ENCODE measurements at places on chromosomes 7 and 10.

GRCh38 chr7:45915606-45916005 is 5.5 kb downstream of the IGFBP3 start:
- DNase-seq, result no peak

GRCh38 chr10:14235566-14236195 is 95.0 kb downstream of the FRMD4A start:
- no peak for DNase-seq

- DNase-seq, result no peak
Observed at GRCh38 chr7:44073664-44074348, 8.4 kb upstream of the PGAM2 start.

DNA sequence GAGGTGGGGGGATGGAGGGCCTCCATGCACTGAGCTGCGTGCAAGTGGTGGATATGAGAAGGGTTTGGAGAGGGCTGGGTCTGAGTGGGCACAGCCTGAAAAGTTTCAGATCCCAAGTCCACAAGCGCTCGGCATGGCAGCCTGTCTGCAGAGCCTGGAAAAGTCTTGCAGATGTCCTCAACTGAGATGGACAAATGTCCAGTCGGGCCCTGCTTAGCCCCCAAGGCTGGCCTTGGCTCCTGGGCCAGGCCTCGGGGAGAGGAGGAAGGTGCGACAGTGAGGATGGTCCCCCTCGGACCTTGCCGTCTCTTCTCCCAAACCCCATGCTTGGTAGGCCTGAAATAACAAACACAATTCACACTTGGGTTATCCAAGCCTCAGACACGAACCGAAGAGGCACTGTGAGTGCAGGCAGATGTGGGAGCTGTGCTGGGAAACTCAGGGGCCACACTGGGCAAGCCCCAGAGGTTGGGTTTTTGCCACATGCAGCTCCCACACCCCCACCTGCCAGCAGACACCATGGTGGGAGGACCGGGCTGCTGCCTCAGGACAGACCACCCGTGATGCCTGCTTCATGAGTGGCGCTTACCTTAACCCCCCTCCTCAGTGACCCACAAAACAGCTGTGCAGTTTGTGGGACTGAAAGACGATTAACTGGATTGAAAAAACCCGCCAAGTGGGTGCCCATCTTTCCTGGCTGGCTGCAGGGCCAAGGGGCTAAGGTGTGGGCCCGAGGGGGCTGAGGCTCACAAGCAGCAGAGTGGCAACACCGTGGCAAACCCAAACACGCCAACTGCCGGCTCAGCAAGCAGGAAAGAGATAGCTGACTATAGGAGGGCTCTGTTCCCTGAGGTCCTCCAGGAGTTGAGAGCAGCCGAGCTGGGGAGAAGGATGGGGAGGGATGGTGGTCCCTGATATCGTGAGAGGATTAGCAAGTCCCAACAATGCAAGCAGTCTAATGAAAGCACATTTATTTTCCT is 156.8 kb downstream of the RNF216 start:
- DNase-seq, result no peak

- DNase-seq, result no peak
Observed at GRCh38 chr7:10855583-10855982, 118.1 kb upstream of the PHF14 start.

DNA sequence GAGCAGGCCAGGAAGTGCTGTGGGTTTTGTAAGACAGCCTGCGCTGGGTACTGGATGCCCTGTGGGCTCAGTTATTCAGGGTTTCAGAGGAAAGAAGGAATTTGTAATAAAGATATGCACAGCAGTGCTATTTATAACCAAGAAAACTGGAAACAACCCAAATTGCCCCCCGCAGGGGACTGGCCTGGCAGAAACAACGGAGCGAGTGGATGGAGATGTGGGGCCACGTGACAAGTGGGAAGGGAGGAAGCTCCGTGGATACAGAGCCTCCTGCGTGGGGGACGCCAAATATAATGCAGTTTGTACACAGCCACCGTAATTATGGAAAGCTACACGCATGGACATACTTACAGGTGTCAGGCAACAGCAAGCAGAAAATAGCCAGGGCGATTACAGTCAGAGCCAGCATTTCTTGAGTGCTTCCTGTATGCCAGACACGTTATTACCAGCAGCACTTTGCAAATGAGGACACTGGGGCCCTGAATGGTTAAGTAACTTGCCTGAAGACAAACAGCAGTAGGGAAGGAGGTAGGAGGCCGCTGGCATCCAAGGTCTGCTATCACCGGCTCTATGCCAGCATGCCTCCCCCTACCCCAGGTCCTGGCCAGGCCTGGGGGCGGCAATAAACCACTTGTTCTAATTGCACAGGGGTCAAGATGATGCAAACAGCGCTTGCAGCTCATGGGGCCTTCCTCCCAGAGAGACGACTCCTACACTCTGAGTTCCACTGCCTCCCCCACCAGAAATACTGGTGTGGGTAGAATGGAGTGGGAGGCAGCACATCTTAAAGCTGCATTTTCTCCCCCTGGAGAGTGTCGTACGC is 8.7 kb upstream of the CAMK2B start:
- no peak for DNase-seq

- DNase-seq, result no peak
Observed at GRCh38 chr10:110648692-110649346, 4.7 kb downstream of the RBM20 start.

DNA sequence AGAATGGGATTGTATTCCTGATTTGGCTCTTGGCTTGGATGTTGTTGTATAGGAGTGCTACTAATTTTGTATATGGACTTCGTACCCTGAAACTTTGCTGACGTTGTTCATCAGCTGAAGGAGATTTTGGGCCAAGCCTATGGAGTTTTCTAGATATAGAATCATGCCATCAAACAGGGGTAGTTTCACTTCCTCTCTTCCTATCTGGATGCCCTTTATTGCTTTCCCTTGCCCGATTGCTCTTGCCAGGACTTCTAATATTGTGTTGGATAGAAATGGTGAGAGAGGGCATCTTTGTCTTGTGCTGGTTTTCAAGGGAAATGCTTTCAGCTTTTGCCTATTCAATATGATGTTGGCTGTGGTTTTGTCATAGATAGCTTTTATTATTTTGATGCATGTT is 92.3 kb downstream of the CCDC7 start:
- DNase-seq, result no peak

GRCh38 chr7:125424721-125425120 is 495.1 kb upstream of the POT1 start:
- DNase-seq, result no peak

DNA sequence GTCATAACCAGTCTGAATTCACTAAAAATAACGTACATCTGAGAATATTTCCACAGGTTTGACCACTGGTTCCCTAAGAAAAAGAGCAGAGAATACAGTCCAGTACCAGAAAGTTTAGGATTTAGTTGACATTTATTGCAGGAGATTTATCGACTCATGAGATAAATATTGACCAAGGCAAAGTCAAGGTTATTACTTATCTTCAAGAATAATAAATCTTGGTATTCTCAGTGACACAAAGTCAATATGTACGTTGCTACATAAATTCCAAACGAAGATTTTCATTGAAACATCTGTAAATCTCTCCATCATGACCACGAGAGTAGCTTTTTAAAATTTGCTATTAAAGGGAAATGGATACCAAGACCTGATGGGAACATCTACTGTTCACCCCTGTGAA is 39.4 kb upstream of the GRB10 start:
- DNase-seq, result no peak

DNA sequence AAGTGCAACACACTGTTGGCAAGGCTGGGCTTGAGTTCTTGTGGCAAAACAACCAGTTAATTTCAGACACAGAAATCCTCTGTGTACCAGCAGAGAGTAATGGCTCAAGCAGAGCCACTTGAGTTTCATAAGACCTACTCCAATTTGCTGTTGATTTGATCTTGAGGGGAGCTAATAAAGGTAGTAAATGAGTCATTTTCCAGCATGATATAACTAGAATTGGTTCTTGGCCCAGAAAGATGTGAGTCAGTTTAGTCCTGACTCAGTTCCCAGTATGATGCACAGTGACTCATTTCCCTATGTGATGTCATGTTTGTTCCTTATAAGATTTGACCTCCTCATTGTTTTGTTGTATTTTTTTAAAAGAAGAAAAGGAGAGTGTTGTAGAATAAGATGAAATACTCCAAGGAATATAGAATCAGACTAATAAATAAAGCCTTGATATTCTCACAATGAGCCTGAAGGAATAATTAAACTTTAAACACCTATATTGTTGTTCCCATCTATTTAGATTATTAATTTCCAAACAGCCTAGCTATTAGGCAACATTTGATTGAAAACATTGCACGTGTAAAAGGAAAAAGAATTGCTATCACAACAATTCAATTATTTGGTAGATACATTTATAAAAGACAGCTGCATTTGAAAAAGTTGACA is 186.2 kb downstream of the REEP3 start:
- peak; percentile 88 for DNase-seq

DNA sequence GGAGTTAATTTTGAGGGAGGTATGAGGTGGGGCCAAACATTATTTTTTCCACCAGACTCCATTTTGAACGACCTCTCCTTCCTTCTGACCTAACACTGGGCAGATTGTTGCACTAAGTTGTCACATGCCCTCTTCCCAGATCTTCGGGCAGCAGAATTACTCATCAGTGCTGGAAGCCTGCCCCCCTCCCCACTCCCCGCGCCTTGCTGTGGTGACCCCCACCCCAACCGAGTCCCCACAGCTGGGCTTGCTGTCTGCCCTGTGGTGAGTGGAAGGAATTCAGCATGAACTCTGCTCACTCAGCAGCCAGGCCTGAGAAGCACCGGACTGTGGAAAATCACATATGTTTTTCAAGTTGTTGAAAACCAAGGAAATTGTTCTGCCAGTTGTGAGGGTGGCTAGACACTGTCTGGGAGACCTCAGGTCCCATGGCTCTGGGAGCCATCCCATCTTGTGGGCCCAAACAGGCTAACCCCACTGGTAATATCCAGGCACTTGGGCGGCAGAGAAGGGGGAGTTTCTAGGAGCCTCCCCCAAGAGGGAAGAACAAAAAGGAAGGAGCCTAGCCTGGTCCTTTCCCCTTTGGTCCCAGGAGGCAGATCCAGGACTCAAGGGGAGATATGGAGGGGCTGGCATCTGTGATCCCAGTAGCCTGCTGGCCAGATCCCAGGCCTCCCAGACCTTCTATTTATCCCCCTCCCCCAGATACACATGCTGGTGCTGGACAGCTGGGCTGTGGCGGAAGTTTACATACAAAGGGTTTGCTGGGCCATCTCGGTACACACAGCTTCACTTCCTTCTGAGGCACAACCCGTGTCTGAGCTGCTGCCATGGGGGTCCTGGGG is 3.5 kb upstream of the AEBP1 start:
- DNase-seq, result no peak

GRCh38 chr10:69745698-69746097 is 56.0 kb upstream of the COL13A1 start:
- DNase-seq, result no peak

GRCh38 chr10:52308251-52309031 is 5.6 kb upstream of the DKK1 start:
- DNase-seq, result no peak

DNA sequence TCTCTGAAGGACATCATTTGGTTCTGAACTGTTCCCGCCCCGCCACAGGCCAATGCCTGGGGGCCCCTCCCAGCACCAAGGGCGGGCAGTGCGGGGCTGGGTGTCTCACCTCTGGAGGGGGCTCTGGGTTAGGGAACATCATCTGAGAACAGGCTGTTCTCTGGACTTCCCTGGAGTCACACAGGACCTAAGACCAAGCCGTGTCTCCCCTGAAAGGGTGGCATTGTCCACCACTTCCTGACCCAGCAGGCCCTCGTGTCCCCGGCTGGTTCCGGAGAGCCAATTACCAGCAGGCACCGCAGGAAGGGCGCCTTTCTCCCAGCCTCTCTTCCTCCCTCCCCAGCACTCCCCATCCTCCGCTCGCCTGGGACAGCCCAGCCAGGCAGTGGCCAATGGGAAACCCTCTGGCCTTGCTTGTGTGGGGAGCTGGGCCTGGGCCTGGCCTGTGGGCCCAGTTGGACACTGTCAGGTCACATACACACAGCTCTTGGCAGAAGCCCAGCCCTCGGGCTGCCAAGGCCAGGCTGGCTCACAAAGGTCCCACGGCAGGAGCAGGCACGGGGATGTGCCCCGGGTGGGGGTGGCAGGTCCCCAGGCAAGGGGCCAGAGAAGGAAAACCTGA is 119.5 kb downstream of the SPDYE5 start:
- DNase-seq, result no peak

DNA sequence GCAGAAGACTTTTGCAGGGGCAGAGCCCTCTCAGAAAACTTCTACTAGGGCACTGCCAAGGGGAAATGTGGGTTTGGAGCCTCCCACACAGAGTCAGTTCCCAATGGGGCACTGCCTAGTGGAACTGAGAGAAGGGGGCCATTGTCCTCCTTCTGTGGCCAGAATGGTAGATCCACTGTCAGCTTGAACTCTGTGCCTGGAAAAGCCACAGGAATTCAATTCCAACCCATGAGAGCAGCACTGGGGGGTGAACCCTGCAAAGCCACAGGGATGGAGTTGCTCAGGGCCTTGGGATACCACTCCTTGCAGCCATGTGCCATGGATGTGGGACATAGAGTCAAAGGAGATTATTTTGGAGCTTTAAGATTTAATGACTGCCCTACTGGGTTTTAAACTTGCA is 262.2 kb upstream of the SEMA3C start:
- no peak for DNase-seq

GRCh38 chr7:16740996-16741395 is 12.6 kb upstream of the TSPAN13 start:
- DNase-seq, result no peak

DNA sequence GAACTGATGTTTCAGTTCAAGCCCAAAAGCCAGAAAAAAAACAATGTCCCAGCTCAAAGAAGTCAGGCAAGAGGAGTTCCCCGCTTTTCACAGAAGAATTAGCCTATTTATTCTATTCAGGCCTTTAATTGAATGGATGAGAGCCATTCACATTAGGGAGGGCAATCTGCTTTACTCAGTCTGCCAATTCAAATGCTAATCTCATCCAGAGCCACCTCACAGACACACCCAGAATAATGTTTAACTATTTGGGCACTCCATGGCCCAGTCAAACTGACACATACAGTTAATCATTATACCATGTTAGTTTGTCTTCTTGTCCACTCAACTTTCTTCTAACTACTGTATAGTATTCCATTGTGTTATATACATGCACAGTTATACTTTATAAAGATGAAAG is 2.6 kb upstream of the NPSR1 start:
- DNase-seq, result no peak

DNA sequence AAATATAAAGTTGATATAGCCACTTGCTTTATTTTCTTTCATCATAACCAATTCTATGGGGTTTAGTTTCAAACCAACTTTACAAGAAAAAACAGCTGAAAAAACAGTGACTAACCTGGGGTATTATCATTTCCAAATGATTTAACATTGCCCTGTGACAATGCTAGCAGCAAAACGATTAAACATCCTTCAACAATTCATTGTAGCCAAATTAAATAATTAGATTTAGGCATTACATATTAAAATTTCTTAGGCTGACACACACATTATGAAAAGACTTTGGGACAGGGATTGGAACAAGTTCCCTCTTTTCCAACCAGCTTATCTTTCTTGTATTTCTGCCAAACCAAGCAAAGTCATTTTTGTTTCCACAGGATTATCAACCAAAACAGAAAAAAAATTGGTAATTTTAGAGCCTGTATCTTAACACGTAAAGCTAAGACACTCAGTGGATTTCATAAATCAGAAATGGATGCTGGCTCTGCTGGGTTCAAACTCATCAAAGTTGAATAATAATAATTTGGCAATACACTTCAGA is 84.0 kb downstream of the SEMA3D start:
- DNase-seq, result no peak
